ENCODE measurements at places on chromosomes 3 and 15.

GRCh38 chr3:87792198-87792533, 266.6 kb downstream of the CGGBP1 start:
- no peak for DNase-seq

GRCh38 chr3:59438492-59438891, 388.7 kb upstream of the CFAP20DC start:
- no peak for DNase-seq

GRCh38 chr3:7000501-7000900, 139.6 kb downstream of the GRM7 start:
- no peak for DNase-seq

DNA sequence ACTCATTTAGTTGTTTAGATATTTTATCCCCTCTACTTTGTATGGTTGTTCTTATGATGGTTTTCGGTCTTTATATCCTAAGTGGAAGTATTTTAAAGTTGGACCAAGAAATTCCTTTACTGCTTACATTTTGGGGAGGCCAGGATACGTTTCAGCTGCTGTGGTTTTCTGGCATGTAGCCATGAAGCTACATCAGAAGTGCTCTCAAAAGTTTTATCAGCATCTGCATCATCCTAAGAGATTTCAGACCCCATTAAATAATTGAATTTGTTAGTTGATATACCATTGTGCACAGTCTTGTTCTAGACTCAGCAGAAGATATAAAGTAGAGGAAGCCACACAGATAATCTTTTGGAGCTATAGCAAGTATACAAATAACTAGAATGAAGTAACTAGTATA, 50.1 kb upstream of the SKOR1 start:
- DNase-seq = no peak

DNA sequence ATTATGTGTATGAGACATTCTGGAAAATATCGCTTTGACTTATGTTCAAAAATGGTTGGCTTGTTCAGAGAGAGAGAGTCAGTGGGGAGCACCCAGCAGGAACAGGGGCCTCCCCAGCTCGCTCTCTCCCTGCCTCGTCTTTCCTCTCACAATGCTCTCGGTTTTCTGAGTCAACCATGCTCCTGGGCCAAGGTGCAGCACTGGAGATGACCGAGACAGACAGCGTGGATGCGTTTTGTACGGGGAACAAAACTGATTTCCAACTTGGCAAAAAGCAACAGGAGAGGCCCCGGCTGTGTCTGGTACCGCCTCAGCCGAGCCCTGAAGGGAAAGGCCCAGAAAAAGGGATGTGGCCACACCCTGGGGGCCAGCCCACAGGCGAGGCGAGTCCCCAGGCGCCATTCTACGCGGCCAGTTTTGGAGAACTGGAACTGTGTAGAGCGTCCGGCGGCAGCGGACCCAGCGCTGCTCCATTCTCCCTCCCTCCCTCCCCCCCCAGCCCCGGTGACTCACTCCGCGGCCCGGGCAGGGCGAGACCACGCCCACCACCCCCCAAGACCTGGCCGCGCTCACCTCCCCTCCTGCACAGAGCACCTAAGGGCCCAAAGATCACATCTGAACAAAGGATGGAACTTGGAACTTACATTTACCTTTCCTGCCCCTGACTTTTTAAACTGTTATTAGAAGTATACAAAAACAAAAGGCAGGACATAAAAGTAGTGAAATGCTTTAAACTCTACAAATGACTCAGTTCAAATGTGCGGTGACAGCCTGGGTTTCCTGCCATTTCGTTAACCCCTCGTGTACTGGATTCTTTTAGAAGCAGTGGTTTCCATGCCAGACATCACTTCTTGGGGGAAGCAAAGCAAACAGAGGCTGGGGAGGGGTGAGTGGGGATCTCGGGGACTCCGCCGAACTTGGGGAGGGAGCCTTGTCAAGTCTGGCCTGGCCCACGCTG, 12.7 kb downstream of the ATP10A start:
- DNase-seq = peak; percentile 64

- DNase-seq = no peak
Measured at GRCh38 chr3:65412588-65412987, 626.1 kb downstream of the MAGI1 start.

DNA sequence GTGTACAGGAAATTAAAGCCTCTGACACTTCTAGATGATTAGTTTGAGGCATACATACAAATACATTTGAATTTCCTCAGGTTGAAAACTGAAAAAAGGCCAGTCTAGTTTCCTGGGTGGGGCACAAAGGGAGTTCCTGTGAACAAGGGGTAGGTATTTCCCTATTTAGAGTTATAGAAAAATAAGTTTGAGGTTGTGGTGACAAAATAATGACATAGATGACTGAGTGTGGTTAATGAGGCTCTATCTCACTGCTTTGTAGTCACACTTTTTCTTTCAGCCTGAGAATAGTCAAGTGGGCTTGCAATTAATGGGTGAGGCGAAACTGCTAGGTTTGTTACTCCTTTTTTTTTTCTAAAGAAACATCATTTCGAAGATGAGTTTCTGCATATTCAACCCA, 4.3 kb downstream of the SLCO3A1 start:
- peak; percentile 47 for DNase-seq

- DNase-seq = no peak
Measured at GRCh38 chr3:188889054-188889491, 282.7 kb upstream of the TPRG1 start.

DNA sequence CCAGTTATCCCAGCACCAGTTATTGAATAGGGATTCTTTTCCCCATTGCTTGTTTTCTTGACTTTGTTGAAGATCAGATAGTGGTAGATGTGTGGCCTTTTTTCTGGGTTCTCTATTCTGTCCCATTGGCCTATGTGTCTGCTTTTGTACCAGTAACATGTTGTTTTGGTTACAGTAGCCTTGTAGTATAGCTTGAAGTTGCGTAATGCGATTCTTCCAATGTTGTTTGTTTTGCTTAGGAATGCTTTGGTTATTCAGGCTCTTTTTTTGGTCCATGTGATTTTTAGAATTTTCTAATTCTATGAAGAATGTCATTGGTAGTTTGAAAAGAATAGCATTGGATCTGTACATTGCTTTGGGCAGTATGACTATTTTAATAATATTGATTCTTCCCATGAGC, 94.3 kb upstream of the CHMP2B start:
- DNase-seq = no peak

DNA sequence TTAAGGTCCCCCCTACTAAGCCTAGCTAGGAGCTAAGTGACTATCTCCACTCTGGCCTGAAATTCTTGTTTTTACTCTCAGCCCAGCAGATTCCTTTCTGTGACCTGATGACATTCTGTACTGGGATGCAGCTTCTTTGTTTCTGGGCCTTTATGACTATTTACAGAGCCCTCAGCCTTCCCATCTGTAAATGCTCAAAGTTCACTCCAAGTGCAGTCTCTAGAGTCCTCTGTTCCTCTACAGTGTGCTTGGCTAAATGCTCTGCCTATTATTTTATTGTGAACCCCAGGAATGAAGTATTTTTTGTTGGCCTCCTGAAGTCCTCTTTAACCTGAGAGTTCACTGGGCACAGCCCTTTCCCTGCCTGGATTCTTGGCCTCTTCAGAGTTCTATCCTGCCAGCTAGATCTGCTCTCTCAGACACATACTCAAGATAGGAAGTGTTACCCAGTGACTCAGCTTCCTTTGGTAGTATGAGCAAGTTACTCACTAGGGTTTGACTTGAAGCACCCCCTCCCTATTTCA, 278.1 kb upstream of the P2RY1 start:
- DNase-seq = no peak

GRCh38 chr3:124620600-124621063, 109.6 kb upstream of the UMPS start:
- DNase-seq = peak; percentile 49

DNA sequence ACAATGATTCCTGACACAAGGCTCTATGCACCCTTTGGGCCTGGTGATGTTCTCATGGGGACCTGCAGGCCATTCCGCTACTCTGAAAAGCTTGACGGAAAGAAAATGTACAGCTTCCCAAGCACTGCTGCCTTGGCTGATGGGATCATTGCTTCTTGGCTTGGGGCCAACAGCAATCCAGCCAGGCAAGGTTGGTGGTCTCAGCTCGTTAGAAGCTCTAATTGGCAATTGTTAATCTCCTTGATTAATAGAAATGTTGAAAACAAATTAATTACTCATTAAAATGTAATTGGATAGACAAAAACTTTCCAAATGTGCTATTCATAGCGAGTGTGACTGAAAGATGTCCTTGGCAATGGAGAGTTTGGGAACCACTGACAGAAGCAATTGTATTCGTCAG, 16.3 kb upstream of the MYZAP start:
- DNase-seq = no peak

GRCh38 chr3:117892431-117892841, 1142.2 kb downstream of the IGSF11 start:
- DNase-seq = no peak

GRCh38 chr3:148079370-148079769, 618.3 kb upstream of the AGTR1 start:
- DNase-seq = no peak

GRCh38 chr3:60282866-60283265, 968.4 kb downstream of the FHIT start:
- DNase-seq = no peak

- DNase-seq = no peak
Measured at GRCh38 chr3:58564456-58565160, 12.6 kb downstream of the FAM107A start.

DNA sequence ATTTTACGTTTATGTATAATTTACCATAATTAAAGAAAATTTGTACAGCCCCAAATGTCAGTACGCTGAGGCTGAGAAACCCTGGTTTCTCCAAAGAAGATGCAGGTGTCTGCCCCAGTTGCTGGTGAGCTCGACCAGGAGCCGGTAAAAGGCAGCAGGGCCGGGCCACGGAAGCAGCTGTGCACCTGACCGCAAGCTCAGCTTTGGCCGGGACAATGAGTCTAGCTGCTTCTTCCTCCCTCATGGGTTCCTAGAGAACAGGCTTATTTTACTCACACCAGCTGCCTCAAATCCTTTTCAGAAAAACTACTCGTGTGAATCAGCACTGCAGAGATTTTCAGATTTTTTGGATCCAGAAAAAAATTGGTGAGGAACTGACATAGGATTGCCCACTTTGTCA, 18.0 kb upstream of the ZXDC start:
- DNase-seq = no peak

GRCh38 chr3:157117875-157118654, 41.9 kb downstream of the CCNL1 start:
- no peak for DNase-seq

DNA sequence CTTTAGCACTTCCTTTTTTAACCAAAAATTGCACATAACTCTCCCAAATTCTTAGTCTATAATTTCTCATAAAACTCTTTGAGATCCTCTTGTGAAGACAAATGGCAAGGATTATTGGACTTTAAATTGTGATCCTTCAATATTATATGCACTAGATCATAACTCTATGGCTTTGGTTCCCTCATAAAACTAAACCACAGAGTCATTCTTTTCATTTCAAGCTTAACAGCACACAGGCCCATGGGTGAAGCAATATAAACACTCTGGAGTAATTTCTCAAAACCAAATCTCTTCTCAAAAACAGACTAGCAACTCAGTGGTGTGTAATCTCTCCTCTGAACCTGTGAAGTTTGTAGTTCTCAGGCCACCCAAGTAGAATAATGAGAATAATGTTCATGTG, 171.0 kb upstream of the NECTIN3 start:
- DNase-seq = no peak

Measured in CD4-positive, alpha-beta T cell treated with Interleukin-1 beta for 1 hour (primary cell).